ENCODE measurements at places on chromosomes 12 and 14.

- no peak for DNase-seq
These were observed 74.7 kb downstream of the NIN start for GRCh38 chr14:50756300-50756699.

GRCh38 chr12:57418255-57418654 lies 12.6 kb downstream of the R3HDM2 start:
- DNase-seq: no peak

DNA sequence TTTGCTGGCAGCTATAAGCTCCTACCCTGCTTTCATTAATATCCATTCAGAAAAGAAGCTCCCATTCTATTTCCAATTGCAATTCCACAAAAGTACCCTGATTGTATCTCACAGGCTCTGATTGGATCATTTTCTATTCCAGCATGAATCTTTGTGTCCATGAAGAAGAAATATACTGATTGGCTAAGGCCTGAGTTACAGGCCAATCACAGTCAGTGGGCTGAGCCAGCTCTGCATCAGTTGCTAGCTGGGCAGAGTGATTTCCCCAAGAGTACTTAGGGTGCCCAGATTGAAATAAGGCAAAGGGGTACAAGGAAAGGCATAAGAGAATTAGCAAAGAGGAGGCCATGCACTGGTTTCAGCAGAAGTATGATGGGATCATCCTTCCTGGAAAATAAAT lies 14.4 kb downstream of the ART4 start:
- no peak for DNase-seq

- no peak for DNase-seq
These were observed 5.4 kb downstream of the MMP14 start for GRCh38 chr14:22841769-22842168.

DNA sequence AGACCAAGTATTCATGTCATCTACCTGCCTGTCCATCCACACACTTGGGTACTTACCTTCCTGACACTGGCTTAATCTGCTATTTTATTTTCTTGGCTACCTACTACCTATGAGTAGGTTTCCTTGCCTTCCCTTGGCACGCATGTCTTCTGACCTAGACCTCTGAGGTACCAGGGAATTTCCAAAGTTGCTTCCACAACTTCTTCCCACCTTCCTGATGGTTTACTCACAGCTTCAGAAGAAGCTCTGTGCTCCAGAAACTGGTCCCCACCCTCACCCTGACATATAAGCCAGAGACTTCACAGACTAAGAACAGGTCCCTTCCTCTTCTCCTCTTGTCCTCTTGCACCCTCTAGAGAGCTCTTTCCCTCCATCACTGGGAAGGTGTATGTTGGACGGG lies 35.7 kb upstream of the DDX11 start:
- no peak for DNase-seq

GRCh38 chr14:73026243-73026844 lies 562 bp downstream of the ZFYVE1 start:
- no peak for DNase-seq

GRCh38 chr12:1373901-1374735 lies 220.3 kb downstream of the FBXL14 start:
- DNase-seq: no peak

GRCh38 chr12:121958541-121959240 lies 40.3 kb downstream of the CFAP251 start:
- no peak for DNase-seq

DNA sequence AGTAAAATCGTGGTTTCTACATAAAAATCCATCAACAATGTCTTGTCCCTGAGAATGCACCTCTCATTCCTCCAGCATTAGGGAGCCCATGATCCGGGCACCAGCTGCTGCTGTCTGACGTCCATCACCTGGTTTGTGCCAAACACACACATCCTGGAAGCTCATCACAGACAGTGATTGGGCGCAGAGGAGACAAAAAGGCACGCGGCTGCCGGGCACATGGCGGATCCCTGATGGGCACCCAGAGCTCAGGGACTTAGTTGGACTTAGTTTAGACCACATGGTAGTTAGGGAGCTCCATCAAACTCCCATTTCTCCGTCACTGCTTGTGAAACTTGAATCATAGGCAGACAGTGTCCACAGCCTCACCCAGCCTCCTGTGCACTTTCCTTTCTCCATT lies 1059.3 kb downstream of the TMEM121 start:
- no peak for DNase-seq

DNA sequence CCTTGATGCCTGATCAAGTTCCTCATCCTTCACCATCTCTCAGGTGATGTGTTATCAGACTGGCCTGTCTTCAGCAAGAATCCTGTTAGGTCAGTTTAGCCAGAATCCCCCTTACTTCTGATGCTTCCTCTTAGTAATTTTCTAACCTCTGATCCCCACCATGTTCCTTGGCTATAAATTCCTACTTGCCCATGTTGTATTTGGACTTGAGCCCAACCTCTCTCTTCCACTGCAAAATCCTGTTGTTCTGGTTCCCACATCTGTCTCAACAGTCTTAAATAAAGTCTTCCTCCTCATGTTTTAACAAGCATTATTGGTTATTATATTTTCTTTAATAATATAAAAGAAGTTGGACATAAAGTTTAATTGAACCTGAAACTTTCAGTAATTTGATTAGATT lies 987.8 kb upstream of the USP15 start:
- DNase-seq: no peak

- DNase-seq: no peak
These were observed 86.8 kb downstream of the ITPR2 start for GRCh38 chr12:26746121-26746714.

GRCh38 chr12:119249383-119250155 lies 70.8 kb downstream of the HSPB8 start:
- DNase-seq: no peak

- no peak for DNase-seq
These were observed 6.7 kb upstream of the FITM1 start for GRCh38 chr14:24123424-24124417.

- no peak for DNase-seq
These were observed 14.3 kb downstream of the RASSF8 start for GRCh38 chr12:25972783-25973182.

DNA sequence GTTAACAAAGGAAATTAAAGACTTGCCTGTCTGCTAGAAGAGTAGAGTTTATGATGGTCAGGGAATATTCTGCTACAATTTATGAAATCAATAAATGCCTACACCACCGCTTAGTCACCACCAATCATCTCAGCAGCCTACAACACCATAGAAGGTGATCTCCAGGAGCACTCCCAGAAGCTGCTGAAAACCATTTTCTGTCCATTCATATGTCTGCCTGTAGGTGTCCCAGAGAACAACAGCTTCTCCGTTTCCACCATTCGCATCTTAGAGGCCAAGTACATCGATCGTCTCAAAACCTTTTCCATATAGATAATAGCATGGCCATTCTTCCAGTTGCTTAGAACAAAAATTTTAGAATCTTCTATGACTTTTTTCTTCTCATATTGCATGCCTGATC lies 303.4 kb downstream of the KCNC2 start:
- no peak for DNase-seq

DNA sequence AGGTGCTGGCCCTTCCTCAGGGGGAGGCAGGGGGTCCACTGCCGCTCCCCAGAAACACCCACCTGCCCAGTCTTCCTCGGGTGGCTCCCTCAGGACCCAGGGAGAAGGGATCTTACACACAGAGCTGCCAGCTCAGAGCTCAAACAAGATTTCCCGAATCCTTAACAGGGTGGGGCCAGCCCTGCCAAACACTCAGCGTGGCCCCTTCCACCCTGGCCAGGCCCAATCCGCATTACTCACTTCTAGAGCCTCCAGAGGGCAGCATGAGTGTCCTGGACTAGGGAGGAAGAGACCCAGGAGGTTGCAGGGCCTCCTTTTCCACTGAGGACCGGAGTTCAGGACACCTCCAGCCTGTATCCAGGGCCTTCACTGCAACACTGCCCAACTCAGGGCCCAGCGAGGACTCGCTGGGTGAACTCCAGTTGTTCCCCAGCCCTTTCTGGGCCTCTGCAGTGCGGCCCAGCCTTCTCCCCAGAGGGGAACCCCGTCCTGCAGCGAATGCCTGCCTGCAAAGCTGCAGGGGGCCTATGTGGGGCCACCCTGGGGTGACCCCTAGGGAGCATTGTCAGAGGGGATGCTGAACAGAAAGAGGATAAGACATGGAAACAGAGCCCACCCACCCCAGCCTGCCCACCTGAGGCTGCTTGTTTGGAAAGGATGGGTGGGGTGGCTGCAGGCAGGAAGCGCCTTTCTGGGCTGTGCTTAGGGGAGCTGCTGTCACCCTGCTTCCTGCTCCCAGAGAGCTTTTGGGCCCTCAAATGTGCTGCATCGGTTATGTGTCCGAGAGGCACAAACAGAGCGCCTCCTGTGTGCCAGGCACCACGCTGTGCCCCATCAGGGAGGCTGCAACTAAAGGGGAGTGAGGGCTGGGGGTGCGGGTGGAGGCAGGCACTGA lies 43.8 kb downstream of the CCNK start:
- DNase-seq: no peak

GRCh38 chr14:56787530-56787929 lies 22.7 kb downstream of the OTX2 start:
- DNase-seq: no peak

DNA sequence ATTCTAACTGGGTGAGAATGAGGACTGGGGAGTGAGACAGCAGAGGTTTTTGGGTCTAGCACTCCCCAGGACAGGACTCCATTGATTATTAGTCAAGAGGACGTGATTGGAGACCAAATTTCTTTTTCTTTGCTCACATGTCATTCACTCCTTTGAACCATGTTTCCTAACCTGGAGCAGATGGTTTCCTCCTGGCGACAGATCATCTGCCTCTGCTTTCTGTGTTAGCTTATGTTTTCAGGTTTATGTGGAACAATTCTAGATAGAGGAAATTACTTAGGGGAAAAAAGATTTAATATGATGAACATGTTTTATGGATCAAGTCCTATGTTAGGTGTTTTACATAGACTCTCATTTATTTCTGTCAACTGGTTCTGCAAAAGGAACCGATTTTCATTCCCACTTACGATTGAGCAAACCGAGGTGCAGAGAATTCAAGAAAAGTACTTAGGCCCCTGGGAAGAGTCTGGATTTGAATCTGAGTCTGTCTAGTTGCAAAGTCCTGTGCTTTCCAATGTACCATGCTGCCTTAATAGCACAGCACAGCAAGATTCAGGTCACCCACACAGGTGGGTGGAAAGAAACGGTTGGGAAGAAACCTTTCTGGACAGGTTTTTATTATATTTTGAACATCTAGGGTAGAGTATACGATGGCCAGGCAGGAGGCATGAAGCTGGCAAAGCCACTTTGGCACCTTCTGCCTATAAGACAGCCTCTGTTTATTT lies 30.8 kb downstream of the SMOC1 start:
- DNase-seq: no peak

DNA sequence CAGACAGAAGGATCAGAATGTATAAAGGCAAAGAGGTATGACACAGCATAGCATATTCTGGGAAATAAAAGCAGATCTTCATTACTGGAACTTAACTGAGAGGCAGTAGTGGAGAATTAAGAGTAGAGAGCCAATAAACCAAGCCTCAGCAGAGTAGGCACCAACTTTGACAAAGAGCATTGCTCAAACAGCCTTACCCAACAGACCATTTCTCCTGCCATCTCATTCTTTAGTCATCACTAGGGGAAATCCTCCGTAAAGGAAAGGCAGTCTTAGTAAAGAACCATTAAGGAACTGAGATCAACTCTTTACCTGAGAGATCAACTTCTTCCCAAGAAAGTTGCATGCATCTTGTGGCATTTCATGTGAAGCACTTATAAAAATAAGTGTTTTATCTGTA lies 36.6 kb downstream of the SENP1 start:
- DNase-seq: no peak

- no peak for DNase-seq
These were observed 178.1 kb downstream of the CHST11 start for GRCh38 chr12:104634852-104635251.

- no peak for DNase-seq
These were observed 1.0 kb upstream of the RPS6KL1 start for GRCh38 chr14:74924061-74924460.

DNA sequence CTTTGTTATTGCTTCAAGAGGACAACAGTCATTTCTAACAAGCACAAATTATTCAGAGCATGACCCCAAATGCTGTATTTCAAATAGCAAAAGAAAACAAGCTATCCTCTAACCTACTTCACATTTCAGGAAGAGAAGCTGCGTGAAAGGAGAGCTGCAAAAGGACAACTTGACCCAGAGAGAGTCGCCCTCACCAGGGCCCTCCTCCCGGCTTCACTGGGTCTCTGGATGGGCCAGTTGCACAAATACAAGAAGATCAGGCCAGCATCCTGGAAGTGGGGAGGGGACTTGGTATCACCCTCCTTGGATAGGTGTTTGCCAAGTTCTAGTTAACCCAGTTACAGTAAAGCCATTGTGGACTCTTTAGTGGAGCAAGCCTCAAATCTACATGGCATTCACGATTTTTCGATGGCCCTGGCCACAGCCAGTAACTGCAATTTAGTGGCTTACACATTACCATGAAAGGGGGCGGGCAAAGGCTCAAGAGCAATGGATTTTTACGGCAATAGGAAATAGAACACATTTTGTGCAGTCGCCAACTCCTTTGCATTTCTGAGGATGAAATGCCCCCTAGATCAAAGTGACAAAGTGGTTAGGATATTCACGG lies 166.9 kb upstream of the DIO2 start:
- DNase-seq: no peak

GRCh38 chr12:9856894-9857293 lies 12.3 kb downstream of the CLEC2B start:
- DNase-seq: no peak

GRCh38 chr14:103504991-103505565 lies 17.6 kb downstream of the CKB start:
- no peak for DNase-seq

- DNase-seq: peak; percentile 66
These were observed 126.9 kb downstream of the DUSP6 start for GRCh38 chr12:89225401-89225800.

DNA sequence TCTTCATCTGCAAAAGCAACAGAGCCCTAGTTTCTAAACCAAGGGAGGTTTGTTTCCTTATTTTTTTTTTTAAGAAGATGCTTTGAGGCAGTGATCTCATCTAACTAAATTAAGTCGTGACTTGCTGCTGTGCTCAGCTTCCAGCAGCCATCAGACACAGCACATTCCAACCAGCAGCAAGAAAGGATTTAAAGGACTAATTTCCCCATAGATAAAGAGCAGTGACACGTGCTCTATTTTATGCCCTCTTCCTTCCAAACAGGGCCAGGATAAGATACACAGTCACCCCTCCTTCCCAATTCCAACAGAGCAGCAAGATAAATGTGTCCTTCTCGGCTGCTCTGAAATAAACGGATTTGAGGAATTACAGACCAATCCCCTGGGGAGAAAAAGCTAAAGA lies 81.7 kb downstream of the PRKAB1 start:
- no peak for DNase-seq

DNA sequence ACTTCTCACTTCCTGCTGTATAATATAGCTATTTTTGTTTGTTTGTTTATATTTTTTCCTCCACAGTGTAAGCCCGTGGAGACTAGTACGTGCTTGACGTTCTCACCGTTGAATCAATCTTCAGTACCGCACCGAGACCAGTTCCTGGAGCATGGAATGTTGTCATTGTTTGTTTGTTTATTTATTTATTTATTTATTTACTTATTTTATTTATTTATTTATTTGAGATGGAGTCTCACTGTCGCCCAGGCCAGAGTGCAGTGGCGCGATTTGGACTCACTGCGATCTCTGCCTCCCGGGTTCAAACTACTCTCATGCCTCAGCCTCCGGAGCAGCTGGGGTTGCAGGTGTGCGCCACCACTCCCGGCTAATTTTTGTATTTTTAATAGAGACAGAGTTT lies 506.6 kb upstream of the TMEM132C start:
- no peak for DNase-seq
